ENCODE measurements at places on chromosomes 7 and 10. TPM values are rescaled to one million over a fixed set of nuclear protein-coding genes. Genes with fewer than 3 reads are reported as not detected.
A peak's percentile ranks its signal among the peaks of the same experiment; 100 is the strongest.

- H3K4me1 ChIP-seq, result no peaks in the 10 kb centered on the region
- H3K27me3 ChIP-seq, result peaks cover 36% of the 10 kb centered on the region
- no peak for DNase-seq
- H3K36me3 ChIP-seq, result no peaks in the 10 kb centered on the region
These were observed 11.8 kb downstream of the ADGRA1 start for GRCh38 chr10:133099571-133099970.

- DNase-seq, result peak; percentile 44
- H3K4me1 ChIP-seq, result peaks cover 20% of the 10 kb centered on the region
- peak overlapping the region; percentile 75 for H3K4me3 ChIP-seq
- H3K36me3 ChIP-seq, result no peaks in the 10 kb centered on the region
These were observed 4.2 kb downstream of the MKX start for GRCh38 chr10:27741173-27742091.

GRCh38 chr7:25895792-25896171 lies 256.2 kb upstream of the NFE2L3 start:
- no peak for DNase-seq
- no peaks in the 10 kb centered on the region for H3K36me3 ChIP-seq
- peak overlapping the region; percentile 56 for H3K4me3 ChIP-seq
- no peaks in the 10 kb centered on the region for H3K27me3 ChIP-seq
- peaks cover 13% of the 10 kb centered on the region for H3K4me1 ChIP-seq

- no peaks in the 10 kb centered on the region for H3K27me3 ChIP-seq
- H3K27ac ChIP-seq, result no peak overlapping the region
- H3K4me1 ChIP-seq, result no peaks in the 10 kb centered on the region
- H3K4me3 ChIP-seq, result no peak overlapping the region
- H3K36me3 ChIP-seq, result no peaks in the 10 kb centered on the region
These were observed 52.1 kb downstream of the MACC1 start for GRCh38 chr7:20165146-20165510.

DNA sequence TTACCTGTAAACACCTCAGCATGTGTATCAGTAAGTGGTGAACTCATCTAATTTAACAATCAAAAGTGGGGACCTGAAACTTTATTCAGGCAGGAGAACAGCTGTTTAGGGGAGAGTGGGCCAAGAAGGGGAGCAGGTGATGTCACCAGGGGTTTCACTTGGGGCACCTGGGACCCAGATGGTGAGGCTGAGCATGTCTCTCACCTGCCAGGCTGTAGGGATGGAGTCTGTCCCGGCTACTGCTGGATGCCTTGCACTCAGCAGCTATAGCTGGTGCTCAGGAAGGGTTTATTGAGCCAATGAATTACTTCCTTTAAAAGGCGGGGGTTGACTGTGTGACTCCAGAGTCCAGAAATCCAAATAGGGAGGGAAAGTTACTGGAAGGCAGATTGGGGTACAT lies 23.0 kb downstream of the CDH23 start:
- H3K27ac ChIP-seq, result no peak overlapping the region
- no peak for DNase-seq
- no peaks in the 10 kb centered on the region for H3K4me1 ChIP-seq
- H3K4me3 ChIP-seq, result no peak overlapping the region

- peaks cover 6% of the 10 kb centered on the region for H3K36me3 ChIP-seq
- H3K27ac ChIP-seq, result no peak overlapping the region
- no peak for DNase-seq
- H3K4me3 ChIP-seq, result no peak overlapping the region
These were observed 7.5 kb upstream of the GGCT start for GRCh38 chr7:30511973-30512662.

GRCh38 chr7:94350734-94351133 lies 44.0 kb upstream of the COL1A2 start:
- no peak overlapping the region for H3K27ac ChIP-seq
- H3K4me3 ChIP-seq, result no peak overlapping the region
- no peak for DNase-seq

DNA sequence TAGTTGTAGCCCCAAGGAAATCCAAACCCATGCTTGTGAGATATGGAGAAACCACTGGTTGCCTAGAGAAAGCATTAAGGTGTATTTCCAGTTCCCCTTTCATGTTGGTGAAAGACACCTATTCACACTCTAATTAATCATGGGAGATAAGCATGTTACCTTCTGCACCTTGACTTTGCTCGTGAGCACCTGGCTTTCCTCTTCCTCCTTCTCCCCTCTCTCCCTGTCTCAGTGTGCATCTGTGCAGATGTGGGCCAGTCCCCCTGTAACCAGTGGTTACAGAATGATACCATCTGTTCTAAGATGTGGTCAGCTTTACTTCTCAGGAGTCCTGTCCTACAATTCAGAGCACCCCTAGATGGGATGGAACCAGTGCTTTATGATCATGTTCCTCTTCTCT lies 160.6 kb downstream of the LCOR start:
- no peaks in the 10 kb centered on the region for H3K36me3 ChIP-seq
- DNase-seq, result no peak
- H3K4me1 ChIP-seq, result peaks cover 26% of the 10 kb centered on the region
- H3K4me3 ChIP-seq, result no peak overlapping the region
- no peak overlapping the region for H3K27ac ChIP-seq

DNA sequence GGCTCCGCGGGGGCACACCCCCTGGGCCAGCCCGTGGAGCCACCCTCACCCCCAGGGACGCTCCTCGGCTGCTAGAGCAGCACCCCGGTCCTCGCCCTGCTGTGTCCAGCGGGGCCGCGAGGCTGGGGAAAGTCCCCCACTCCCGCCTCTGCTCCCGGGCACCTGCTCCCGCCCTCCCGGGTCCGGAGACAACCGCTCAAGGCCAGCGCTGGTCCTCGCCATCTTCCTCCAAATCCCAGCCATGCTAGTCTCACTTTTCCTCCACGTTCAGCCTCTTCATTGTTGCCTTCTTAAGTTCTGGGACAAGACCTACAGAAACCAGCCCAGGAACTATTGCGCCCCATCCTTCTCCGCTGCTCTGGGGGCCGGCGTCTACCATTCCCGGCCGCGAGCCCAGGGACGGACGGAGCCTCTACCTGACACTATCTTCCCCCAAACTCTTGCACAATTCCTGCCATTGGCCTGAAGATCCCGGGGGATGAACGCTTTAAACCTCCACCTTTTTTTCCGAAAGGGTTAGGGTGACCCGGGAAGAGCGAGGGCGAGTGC lies 4.8 kb upstream of the KCP start:
- H3K27ac ChIP-seq, result no peak overlapping the region
- peaks cover 4% of the 10 kb centered on the region for H3K4me1 ChIP-seq
- H3K27me3 ChIP-seq, result no peaks in the 10 kb centered on the region
- no peak for DNase-seq
- peak overlapping the region; percentile 36 for H3K4me3 ChIP-seq

AKR1C8 gene
- total RNA-seq, result not detected

OR2A42 gene
- total RNA-seq, result not detected

NUPR2 gene
- total RNA-seq, result not detected

SFRP5 gene
- not detected for total RNA-seq

NKX1-2 gene
- not detected for total RNA-seq
